Stimulated activated CD8-positive, alpha-beta memory T cell treated with anti-CD3 and anti-CD28 coated beads, Interleukin-15, amount 100 ng/mL, for 24 hours (primary cell): ENCODE measurements at places on chromosomes 3 and 15.

- no peak for DNase-seq
These were observed 52.2 kb downstream of the LARS2 start for GRCh38 chr3:45440562-45440961.

DNA sequence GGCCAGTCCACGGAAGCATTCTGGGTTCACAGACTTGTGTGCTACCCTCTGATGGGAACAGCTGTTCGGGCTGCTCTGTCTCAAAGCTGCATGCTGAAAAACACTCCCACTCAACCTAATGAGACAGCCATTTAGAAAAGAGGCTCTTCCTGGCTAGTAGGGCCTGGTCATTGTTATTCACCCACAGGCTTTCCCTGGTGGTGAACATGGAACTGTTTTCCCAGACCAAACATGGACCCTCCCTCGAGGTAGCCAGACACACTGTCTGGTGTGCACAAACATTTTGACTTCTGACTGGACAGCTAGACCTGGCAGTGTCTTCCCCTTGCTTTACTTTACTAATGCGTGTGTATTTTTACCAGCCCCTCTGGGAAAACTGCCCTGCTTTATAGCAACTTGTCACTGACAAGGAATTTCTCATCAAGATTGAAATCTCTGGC, 39.0 kb downstream of the MECOM start:
- no peak for DNase-seq

GRCh38 chr15:74845208-74845568, 2.2 kb upstream of the ULK3 start:
- no peak for DNase-seq

GRCh38 chr3:189622629-189623028, 8.6 kb upstream of the TP63 start:
- no peak for DNase-seq

GRCh38 chr3:80537680-80538079, 769.9 kb upstream of the ROBO1 start:
- DNase-seq = no peak

- no peak for DNase-seq
These were observed 24.6 kb upstream of the AP4E1 start for GRCh38 chr15:50883903-50884302.

DNA sequence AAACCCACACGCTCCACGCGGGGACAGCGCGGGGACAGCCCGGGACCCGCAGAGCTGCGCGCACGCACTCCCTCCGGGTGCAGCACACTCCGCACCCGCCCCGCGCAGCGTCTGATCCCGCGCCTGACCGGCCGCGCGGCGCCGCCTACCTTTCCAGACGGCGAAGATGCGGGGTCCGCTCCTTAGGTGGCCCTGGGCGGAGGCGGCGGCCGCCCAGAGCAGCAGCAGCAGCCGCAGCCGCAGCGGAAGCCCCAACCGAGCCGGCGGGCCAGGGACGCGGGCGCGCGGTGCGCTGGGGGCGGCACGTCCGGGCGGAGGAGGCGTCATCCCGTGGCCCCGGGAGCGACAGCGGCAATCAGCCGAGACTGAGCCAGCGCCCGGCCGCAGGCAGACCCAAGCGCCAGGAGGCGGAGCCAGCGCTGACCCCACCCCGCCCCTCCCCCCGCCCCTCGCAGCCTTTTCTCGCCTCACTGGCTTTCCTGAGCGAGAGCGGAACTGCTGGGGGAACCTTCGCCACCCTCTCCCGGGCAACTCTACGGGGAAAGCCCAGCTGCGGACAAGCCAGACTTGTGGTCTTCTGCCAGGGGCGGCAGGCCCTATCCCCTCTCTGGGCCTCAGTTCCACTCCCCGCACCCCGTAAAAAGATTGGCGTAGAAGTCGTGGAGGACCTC, at the start of gene SEMA7A:
Gene SEMA7A (minus strand): TSS at position 367 of the 671 bp plus-strand sequence. CDS start 40 bp downstream, at position 327.
- DNase-seq = peak; percentile 68

DNA sequence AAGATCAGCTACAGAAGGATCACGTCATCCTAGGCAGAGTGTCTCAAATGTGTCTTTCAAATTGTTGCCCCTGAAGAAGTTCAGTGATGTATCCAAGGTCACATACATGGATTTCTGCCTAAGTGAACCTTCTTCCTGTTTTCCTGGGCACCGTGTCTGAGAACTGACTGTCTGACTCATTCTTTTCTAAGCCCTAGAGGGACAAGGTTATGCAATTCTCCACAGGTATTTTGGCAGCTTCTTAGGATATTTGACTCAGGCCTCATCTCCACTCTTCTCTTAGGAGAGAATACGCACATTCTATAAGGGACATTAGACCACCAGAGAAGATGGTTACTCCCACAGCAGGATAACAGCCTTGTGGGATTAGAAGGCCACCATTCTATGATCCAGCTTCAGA, 391.9 kb upstream of the THBS1 start:
- no peak for DNase-seq

- DNase-seq = no peak
These were observed at the start of gene LARP6 for GRCh38 chr15:70853973-70854665. LARP6 (minus strand) TSS chr15:70854157; CDS start chr15:70854088, 69 bp downstream.

GRCh38 chr15:85913461-85913860, 118.7 kb upstream of the KLHL25 start:
- DNase-seq = no peak

DNA sequence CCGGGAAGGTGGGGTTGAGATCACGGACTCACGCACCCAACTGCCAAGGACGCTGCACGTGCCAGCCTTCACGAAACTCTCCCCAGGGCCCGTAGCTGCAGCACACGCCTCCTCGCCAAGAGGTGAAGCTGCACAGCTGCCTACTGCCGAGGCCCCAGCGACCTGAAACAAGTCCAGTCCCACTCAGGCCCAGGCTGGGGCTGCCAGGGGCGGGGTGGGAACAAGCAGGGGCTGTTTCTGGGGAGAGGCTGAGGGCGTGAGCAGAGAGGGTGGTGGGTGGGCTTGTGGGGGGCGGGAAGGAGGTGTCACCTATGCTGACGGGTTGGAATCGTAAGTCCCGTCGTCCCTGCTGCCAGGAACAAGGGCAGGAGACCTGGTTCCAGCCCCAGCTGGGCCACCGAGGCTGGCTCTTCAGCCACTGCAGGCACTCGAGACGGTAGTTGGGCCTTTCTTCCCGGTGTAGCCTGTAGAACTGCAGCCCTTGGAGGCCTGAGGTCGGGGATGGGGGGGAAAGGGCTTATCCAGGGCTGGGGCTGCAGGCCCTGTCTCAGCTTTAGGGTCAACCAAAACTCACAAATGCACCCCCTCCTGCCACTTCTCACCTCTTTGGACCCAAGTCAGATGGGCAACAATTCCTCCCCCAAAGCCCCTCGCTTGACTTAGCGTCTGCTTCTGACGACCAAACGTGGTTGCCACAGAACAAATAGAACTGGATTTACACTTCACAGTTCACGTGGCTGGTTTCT, 44.4 kb downstream of the MUC20 start:
- DNase-seq = no peak

GRCh38 chr15:55526559-55527036, 18.6 kb upstream of the DNAAF4 start:
- no peak for DNase-seq

DNA sequence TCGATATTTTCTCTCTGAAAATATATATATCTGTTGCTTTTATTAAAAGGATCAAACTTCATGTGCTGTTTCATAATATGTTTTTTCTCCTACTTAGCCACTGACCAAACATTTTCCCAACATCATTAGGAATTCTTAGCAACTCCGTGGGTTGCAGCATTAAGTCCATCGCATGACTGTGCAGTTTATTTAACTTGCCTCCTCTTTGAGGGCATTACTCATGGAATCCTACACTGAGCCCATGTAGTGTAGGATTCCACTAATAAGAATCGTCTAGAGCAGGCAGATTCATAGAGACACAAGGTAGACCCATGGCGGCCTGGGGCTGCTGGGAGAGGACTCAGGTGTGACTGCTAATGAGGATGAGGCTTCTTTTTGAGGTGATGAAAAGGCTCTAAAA, 49.3 kb downstream of the CMTM6 start:
- DNase-seq = no peak

DNA sequence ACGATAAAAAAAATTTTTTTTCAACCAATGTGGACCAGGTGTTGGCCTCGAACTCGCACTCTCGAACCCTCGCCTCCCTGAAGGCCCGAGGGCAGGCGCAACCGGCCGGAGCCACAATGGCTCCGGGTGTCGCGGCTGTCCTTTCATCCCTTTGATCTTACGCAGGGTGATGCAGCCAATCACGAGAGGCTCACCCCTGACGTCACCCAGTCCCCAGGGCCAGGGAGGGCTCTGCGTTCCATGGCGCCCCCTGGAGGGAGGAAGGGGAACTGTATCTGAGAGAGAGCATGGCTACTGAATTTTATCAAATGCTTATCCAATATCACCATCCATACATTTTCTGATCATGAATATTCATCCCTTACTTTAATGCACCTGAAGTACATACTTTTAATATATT, 15.4 kb upstream of the GMNC start:
- DNase-seq = no peak

DNA sequence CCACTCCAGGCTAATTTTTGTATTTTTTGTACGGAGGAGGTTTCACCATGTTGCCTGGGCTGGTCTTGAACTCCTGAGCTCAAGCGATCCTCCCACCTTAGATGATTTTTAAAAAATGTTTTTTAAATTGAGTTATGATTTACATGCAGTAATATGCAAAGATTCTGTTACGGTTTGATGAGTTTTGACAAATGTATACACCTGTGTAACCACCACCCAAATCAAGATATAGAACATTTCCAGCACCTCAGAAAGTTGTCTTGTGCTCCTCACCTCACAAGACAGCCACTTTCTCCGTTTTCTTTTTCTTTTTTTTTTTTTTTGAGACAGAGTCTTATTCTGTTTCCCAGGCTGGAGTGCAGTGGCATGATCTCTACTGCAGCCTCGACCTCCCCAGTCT, 4.8 kb downstream of the SLC6A6 start:
- DNase-seq = no peak

DNA sequence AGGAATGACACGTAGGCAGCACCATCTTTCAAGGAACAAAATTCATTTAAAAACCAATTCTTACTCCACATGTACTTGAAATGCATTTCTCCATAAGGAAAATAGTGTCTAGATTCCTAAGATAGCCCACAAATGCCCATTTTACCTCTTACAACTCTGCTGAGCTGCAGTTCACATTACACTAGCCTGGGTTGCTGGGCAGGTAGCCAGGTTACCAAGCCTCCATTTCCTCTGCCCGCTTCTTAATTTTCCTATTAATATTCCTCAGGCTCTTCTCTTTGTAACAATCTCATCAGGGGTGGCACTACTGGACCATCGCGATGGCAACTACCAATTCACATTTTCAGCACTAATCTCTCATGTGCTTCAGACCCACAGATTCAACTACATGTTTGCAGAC, 10.8 kb downstream of the ATP13A3 start:
- no peak for DNase-seq

GRCh38 chr3:81788610-81789009, 27.2 kb upstream of the GBE1 start:
- DNase-seq = no peak

GRCh38 chr3:18344306-18345014, 80.7 kb downstream of the SATB1 start:
- DNase-seq = no peak
